Amniotic epithelial cell (primary cell): ENCODE measurements at places on chromosomes 3 and 15.

DNA sequence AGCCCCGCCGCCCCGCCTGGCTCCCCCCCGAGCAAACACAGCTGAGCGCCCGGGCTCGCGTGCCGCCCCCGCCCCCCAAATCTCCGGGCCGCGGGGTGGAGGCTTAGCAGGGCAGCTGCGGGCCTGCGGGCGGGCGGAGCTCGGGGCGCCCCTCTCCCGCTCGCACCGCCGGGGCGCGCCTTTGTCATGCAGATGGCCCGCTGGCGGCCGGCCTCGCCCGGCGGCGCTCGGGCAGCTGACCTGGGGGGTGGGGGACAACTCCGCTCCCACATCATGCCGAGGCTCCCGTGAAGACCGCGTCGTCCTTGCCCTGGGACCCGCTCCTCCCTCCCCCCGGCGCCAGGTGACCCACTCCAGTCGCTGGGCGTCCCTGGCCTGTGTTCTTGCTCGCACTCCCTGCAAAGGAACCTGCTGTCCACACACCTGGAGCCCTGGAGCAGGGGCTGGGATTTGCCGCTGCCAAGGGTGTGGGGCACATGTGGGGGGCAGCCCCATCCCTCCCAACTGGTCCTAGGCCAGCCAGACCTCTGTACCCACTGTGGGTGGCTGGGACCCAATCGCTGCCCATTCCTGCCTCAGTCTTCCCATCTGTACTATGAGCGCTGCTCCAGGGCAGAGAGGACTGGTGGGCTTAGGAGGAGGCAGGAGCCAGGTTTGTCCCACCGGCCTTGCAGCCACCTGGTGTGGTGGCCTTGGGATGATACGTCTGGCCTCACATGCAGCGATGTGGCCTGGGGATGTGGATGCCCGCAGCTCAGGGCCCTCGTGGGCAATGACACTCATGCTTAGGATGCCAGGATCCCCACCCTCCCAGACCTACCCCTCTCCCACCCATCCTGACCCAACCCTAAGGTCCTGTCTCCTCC is 33.5 kb downstream of the DNAJB8 start:
- no peak for DNase-seq

- DNase-seq = peak; percentile 74
Observed at GRCh38 chr3:120693439-120694171, 11.6 kb upstream of the HGD start.

- no peak for DNase-seq
Observed at GRCh38 chr15:67103869-67104268, 38.5 kb downstream of the SMAD3 start.

DNA sequence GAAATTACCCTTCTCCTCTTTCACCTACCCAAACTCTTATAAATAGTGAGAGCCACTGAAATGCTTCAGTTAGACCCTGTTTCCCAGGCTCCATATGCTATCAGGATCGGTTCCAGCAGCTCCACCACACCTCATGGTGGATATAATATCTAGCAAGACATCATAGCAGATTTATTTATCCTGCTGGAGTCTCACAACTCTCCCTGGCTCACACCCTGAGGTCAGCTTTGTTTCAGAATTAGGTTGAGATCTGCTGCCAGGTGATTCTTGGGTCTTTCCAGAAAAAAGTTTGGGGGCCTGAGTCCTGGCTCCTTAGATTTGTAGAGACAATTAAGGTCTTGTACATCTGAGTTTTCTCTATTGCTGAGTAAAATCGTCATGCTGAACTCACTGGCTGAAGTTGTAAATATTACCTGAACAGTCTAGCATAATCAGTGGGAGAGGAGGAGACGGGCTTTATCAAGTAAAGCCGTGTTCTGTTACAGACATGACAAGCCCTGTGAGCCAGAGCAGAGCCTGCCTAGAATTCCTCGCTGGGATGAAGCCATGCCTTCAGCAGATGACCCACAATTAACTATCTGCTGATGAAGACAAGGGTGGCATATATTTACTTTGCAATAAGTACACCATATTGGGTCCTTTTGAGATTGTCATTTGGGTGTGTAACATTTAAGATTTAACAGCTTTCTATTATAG is 131.6 kb downstream of the STAC start:
- DNase-seq = no peak

DNA sequence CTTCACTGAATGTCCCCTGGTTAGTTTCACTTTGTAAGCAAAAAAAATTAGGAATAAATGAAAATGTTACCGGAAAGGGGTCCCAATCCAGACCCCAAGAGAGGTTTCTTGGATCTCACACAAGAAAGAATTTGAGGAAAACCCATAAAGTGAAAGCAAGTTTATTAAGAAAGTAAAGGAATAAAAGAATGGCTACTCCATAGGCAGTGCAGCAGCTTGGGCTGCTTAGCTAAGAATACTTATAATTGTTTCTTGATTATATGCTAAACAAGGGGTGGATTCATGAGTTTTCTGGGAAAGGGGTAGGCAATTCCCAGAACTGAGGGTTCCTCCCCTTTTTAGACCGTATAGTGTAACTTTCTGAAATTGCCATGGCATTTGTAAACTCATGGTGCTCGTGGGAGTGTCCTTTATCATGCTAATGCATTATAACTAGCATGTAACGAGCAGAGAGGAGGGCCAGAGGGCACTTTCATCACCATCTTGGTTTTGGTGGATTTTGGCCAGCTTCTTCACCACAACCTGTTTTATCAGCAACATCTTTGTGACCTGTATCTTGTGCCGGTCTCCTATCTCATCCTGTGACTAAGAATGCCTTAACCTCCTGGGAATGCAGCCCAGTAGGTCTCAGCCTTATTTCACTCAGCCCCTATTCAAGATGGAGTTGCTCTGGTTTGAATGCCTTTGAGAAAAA is 41.0 kb upstream of the CMSS1 start:
- DNase-seq = peak; percentile 74

DNA sequence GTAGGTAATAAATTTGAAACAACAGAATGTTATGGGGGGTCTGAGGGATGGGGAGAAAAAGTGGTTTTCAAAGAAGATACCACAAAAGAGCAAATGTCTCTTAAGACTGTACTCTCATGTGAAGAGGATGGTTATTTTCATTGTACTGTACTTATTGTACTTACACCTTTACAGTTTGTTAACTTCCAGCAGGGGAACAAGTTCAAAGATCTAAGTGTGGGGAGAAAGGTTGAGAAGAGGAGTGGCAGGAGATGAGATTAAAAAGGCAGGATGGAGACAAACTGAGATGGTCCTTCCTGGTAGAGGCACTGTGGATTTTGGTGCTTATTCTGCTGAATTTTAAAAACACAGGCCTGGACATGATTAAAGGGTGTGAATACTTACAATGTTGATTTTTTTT is 5.4 kb upstream of the ZCWPW2 start:
- DNase-seq = no peak

DNA sequence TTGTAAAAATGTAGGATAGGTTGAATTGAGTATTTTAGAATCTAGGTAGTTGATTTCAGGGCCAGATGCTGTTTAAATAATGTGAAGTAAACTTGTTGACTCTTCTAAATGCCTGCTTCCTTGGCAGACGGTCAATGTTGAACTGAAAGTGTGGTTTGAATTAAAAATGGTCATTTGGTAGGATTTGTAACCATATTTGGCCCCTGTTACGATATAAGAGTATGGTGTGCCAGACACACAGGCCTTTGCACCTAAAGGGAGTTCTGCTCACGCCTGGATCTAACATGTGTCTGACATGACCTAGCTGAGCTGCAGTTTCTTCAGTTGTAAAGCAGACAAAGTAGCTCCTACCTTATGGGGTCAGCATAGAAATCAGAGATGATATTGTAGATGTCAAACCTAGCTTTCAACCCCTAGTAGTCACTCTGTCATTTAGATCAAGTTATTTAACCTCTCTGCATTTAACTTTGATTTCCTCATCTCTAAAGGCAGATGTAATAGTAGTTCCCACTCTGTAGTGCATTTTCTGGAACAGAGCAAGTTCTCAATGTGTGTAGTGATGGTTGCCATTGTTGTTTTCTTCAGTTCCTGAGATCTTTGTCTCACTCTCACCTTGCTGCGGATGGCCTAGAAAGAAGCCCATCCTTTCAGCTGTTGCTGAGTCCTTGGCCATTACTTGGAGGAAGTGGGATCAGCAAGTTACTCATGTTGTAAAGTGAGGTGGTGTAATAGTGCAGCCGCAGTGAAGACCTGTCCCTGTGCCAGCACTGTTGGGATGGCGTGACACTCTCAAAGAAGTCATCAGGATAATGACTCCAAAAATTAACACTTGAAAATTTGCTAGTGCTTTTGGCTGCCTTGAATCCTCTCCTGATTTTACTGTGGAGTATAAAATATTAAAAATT is 90.2 kb downstream of the GHSR start:
- DNase-seq = peak; percentile 57

DNA sequence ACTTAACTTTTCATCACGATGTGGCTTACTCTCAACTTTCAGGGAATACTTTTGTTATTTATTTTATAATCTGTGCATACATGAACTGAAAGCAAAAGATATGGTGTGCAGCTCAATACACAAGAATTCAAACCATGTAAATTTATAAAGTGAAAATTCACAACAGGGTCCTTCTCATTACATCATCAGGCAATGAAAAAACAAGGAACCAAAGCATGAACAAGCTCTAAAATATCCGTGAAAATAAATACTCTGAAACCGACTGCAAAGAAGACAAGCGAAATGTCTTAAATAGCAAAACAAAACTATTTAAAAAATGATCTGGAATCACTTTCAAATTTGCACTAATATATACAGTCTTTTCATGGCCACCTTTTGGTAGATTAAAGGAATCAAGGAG is 28.9 kb downstream of the GNB5 start:
- DNase-seq = no peak

- peak; percentile 51 for DNase-seq
Observed at GRCh38 chr15:65054333-65055200, 9.4 kb downstream of the SLC51B start.

GRCh38 chr3:41488501-41488900 is 289.2 kb downstream of the CTNNB1 start:
- DNase-seq = no peak
